ENCODE measurements at places on chromosomes 1 and 21.

DNA sequence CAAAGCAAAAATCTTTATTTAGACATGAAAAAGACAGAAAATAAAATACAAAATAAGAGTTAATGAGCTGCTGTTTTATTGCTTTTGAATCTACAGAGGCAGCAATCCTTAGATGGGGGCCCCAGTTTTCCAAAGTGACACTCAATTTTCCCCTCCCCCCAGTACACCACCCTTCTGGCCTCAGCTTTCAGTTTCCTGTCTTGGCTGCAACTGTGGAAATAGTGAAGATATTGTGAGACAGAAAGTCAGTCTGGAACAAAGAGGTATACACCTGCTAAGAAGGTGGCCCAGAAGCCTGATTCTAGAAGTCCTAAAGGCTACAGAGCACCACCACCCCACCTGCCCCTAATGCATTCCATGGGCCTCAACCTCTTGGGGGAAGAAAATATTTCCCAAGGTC lies 1.1 kb upstream of the MTMR11 start:
- DNase-seq = no peak

DNA sequence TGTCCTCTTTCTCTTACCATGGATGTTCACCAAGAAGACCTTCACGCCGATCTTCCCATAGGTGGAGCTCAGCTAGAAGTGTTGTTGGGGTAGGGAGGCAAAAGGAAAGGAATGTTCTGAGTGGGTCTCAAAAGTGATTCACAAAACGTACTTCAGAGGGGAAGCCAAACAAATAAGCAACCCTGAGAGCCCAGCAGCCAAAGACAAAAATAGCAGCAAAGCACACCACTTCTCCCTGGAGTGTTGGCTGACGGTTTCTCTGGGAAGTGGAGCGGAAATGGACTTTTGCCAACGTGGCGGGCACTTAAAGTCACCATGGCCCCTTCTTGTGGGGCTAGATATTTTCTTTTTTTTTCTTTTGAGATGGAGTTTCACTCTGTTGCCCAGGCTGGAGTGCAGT lies 23.1 kb downstream of the SLC26A9 start:
- DNase-seq = no peak

GRCh38 chr1:232901255-232901654 lies 49.2 kb upstream of the NTPCR start:
- DNase-seq = no peak

- DNase-seq = no peak
Observed at GRCh38 chr1:167668108-167668507, 38.1 kb downstream of the RCSD1 start.

DNA sequence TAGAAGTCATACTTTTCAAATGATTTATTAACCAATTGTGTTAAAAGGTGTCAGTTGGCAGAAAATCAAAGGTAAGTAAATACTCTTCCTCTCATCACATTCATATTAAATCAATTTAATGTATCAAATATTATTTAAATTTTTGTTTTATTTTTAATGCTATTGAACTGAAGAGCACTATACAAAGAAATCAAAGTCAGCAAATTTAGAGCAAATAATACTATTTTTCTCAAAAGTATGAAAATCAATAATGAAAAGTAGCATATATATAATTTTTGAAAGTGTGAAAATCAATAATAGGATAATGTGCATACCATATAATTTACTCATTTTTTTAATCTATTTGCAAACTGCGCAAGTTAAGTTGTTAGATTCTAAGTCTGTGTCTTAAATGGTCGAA lies 181.0 kb downstream of the SPATA17 start:
- DNase-seq = no peak

DNA sequence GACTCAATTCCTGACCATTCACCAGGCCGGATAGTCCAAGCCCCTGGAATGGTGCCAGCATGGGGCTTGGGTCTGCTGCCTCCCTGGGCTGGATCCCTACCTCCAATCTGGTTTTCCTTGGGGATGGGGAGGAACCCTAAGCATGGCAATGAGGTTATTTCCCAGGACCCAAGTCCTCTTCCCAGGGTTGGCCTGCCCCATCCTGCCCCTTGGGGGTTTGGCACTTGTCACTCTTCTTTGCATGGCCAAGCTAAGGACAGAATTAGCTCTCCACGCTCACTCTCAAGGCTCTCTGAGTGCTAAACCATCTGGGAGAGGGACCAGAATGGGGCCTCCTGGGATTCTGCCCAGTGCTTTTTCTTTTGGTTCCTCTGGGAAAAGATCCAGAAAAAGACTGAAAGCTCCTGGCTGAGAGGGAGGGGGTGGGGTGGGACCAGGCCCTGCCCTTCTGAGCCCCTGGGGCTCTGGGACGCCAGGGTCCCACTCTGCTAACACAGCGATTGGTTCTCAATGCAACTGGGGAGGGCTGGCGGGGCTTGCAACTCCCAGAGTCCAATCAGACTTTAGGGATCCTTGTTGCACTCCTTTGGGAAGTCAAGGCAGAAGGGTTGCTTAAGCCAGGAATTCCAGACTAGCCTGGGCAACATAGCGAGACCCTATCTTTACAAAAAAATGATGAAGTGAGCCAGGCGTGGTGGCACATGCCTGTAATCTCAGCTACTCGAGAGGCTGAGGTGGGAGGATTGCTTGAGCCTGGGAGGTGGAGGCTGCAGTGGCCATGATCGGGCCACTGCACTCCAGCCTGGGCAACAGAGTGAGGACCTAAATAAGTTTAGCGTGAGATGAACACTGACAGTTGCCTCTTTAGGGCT lies 52.7 kb downstream of the DHRS3 start:
- DNase-seq = no peak

DNA sequence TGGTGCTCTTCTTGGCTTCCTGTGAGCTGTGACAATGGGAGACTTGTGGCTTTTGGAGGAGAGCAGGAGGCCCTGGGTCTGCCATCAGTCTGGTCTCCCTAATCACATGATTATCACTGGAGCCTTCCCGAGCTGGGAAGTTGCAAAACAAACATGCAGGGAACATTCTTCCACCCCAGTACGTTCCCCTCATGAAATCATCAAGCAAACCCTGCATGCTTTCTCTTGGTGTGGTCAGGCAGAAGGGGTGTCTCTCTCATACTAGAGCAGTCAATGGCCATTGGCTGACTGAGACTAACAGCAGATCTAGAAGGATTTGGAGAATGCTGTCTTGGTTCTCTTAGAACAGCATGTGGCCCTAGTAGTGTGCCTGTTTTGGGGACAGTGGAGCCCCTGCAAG lies 111.2 kb downstream of the LIPI start:
- DNase-seq = no peak

DNA sequence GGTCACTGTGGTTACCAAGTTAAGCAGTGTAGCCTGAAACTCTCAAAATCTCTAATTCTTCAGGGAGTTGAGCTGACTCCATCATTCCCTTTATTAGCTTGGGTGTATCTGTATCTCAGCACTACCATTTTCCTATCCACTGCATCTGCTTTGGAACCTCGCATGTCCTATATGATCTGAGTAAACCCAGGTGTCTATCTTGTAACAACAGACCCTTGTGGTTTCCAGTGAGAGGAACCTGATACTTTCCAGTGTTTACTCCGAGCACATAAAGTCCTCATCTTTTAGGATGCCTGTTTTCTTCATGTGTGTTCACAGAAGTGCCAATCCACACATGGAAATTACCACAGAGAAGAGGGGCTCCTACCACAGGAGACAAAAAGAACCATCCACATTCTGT lies 650.4 kb downstream of the LMO4 start:
- DNase-seq = no peak

DNA sequence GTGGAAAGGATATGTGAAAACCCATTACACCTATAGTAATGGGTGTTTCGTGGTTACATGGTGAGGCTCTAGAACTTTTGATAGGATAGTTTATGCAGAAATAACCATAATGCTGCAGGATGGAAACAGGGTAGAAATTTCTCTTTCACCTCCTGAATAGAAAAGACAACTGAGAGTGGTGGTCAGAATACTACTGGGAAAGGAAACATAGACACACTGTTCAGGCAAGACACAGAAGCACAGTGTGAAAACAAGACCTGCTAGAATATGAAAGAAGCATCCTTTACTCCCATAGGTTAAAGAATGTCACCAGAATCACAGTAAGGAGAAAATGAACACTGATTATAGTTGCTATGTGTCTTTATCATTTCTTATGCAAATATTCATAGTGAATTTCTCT lies 496.6 kb downstream of the DPYD start:
- no peak for DNase-seq

DNA sequence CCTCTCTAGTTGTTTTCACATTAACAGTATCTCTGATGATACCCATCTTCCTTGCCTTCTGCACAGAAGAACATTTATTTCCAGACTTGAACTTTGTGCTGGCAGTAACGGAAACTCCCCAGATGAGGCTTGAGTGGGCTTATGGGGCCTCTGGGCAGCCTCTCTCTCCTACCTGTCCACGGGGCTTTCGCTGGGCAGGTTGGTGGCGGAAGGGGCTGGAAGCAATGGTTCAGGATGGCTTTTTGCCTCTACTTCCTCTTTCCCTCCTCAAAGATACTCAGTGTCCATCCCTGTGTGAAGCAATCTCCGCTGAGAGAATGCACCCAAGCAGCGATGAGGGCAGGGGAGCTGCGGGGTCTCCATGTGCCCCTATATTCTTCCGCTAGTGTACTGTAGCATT lies 348.2 kb downstream of the HLX start:
- no peak for DNase-seq

GRCh38 chr1:171984850-171985485 lies 143.7 kb downstream of the DNM3 start:
- DNase-seq = no peak

DNA sequence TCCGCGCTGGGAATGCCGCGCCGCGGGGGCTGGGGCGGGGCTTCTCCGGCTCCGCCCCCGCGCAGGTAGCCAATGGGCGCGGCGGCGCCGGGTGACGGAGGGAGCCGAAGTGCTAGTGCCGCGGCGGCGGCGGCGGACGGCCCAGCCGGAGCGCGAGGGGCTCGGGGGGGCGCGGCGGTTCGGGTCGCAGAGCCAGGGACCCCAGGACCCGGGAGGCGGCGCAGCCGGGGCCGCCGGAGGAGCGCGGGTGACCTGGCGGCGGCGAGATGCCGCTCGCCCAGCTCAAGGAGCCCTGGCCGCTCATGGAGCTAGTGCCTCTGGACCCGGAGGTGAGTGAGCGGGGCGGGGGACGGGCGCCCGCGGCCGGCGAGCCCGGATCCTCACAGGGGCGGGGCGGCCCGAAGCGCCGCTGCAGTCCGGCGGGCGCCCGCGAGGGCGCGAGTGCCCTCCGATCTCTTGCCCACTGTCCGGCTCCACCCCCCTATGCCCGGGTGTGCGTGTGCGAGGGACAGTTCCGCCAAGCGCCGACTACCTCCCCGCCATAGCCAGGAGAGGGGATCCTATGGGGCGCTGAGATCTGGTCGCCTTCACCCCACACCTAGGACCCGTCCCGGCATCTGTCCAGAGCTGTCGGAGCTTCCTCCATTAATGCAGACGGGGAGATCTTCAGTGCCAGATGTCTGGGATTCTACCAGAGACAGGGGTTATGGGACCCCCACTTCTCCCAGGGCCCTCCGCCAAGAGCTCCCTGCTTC lies at the start of gene RPS6KA1:
RPS6KA1 (plus strand) TSS at position 107 of the 755 bp plus-strand sequence; CDS start at position 267, 160 bp downstream.
- DNase-seq = peak; percentile 50

DNA sequence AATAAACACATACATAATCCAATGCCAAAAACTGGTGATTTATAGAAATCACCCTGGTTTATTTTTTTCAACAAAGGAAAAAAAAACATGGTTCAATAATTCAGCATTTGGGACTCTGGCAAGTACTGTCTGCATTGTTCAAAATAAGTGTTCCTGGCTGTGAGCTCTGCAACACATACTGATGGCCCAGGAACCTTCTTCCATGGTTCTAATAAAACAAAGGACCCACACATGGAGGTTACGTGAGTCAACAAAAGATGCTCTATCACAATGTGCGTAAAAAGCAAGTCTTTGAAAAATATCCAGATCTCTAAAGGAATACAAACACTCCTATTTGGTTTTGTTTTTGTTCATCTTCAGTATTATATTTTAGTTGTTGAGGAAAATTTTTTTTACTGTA lies 37.9 kb upstream of the C1orf198 start:
- DNase-seq = no peak

DNA sequence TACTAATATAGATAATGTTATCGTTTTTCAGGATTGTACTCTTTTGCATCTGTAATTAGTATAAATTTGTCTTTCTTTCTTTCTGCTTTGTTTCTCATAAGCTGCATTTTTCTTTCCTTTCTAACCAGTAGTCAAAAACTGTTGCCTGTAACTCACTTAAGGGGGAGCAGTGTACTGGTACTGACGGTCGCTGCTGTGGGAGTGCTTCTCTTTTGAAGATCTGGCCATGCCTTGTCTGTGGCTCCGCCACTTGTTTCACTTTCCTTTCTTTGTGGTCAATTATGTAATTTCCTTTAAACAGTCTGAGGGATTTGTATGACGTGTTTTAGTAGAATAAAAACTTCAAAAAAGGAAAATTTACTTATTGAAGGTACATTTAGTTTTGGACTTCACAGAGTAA lies 37.0 kb downstream of the MIA3 start:
- peak; percentile 45 for DNase-seq

GRCh38 chr21:37688952-37689659 lies 227.2 kb downstream of the KCNJ6 start:
- no peak for DNase-seq

GRCh38 chr1:234546890-234547788 lies 62.8 kb downstream of the IRF2BP2 start:
- no peak for DNase-seq

- peak; percentile 88 for DNase-seq
Observed at GRCh38 chr1:154607609-154608396, at the start of gene ADAR. Gene ADAR (minus strand): TSS chr1:154608186. CDS start chr1:154608006, 180 bp downstream.

- no peak for DNase-seq
Observed at GRCh38 chr1:241610056-241610815, 29.9 kb downstream of the CHML start.

- DNase-seq = no peak
Observed at GRCh38 chr1:39788426-39788757, 273 bp downstream of the BMP8B start.

GRCh38 chr1:183058851-183059502 lies 35.8 kb downstream of the LAMC1 start:
- no peak for DNase-seq

GRCh38 chr1:1419813-1420653 lies 1.0 kb downstream of the ANKRD65 start:
- no peak for DNase-seq

DNA sequence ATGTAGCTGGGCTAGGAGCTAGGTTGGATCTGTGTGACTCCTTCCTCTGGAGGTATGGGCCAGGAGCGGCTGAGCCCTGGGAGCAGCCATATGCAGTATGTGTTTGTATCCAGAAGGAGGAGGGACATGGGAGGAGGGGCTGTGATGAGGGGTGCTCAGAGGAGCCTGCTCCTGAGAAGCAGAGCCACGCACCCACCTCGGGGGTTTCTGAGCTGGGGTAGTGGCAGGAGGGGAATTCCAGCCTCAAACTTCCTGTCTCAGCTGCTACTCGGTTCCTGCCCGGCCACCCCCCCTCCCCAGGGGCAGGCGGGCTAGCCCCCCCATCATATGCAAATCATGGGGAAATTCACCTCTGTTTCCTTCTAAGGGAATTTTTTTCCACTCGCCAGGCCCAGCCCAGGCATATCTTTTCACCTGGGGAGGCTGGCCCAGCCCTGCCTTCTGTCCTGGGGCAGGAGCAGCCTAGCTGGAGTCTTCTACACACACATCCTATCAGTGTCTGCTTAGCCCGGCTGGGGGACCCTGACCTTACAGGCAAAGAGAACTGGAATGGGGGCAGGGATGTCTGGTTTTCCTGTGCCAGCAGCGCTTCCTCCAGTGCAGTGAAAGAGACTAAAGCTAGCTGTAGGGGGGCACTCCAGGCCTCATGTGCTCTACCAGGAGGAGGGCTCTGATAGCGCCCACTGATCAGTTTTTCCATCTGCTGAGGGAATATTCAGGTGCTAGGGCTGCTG lies 3.0 kb downstream of the ZC3H12A start:
- DNase-seq = peak; percentile 33

- DNase-seq = no peak
Observed at GRCh38 chr1:103256490-103256889, 148.2 kb upstream of the COL11A1 start.
